ENCODE measurements at places on chromosomes 5 and 9.
A peak's percentile ranks its signal among the peaks of the same experiment; 100 is the strongest.

- DNase-seq = no peak
These were observed 194.2 kb upstream of the SMC2 start for GRCh38 chr9:103899866-103900265.

- no peak for DNase-seq
These were observed 98.6 kb downstream of the AMBP start for GRCh38 chr9:113979343-113980127.

- peak; percentile 60 for DNase-seq
These were observed 268.2 kb downstream of the MAST4 start for GRCh38 chr5:66864240-66864884.

- no peak for DNase-seq
These were observed 166.1 kb upstream of the CCDC152 start for GRCh38 chr5:42590566-42590965.

GRCh38 chr9:551986-552929, 289.2 kb upstream of the DMRT1 start:
- no peak for DNase-seq

DNA sequence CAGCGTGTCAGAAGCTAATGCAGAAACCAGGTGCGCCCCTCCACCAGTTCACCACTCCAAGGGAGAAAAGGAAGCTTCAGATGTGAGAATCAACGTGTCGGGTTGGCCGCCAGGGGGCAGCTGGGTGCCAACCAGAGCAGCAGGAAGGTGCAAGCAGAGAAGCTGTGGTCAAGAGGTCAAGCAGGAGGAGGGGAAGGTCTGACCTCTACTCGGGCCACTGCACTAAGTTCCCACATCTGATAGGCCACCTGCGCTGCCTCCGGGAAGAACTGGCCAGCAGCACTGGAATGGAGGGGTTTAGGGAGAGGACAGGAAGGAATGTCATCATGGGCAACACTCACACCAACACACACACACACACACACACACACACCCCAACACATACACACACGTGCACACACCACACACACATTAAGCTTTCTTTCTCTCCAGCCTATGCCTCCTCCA, 31.4 kb downstream of the ANXA6 start:
- peak; percentile 5 for DNase-seq

DNA sequence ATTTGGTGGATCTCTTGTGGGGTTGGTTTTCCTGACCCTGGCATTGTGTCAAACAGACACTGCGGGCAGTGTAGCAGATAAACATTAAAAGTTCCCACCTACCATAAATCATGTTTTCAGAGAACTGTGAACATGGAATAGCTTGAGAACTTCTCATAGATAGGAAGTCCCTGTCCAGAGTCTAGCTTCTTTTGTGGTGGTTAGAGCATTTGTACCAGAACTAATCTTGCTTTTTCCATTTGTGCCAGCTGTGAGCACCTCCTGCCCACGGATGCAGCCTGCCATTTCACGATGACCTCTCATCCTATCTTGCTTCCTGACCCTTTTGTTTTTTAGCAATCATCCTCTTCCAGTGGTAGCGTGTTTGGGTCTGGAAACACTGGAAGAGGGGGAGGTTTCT, 61.4 kb downstream of the FAM78A start:
- DNase-seq = no peak

DNA sequence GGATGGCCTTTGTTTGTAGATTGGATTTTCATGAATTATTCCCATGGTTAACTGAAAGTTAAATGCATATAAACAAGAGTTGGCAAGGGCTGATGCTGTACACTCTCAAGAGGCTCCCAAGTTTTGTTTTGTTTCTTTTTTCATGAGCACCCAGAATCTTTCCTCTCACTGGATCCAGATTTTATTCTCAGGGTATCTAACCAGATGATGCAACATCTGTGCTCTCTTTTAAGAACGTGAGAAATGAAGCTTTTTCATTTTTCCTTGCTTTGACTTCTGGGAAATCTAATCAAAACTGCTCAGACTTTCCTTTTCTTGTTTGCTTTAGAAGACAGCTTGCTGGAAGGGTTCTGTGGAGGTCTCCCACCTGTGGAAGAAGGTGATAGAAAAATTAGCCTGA, 142.7 kb upstream of the SLC12A2 start:
- DNase-seq = no peak

DNA sequence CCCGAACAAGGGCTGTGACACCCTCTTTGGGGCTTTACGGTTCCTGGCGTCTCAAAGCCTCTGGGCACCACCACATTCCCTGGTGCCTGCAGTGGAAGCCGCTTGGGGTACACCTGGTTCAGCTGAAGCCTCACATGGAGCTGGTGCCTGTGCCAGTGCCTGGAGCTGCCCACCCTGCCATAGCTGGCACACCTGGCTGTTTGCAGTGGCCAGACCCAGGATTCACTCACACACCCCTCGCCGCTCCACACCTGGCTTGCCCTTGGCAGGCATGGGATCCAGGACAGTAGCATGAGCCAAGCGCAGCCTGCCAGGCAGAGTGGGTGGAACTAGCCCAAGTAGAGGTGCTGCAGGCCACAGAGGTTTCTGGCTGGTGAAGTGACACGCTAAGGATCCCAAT, 641.8 kb downstream of the TLE4 start:
- DNase-seq = no peak
